ENCODE measurements at places on chromosomes 16 and 17. TPM values are rescaled to one million over a fixed set of nuclear protein-coding genes. Genes with fewer than 3 reads are reported as not detected.

DNA sequence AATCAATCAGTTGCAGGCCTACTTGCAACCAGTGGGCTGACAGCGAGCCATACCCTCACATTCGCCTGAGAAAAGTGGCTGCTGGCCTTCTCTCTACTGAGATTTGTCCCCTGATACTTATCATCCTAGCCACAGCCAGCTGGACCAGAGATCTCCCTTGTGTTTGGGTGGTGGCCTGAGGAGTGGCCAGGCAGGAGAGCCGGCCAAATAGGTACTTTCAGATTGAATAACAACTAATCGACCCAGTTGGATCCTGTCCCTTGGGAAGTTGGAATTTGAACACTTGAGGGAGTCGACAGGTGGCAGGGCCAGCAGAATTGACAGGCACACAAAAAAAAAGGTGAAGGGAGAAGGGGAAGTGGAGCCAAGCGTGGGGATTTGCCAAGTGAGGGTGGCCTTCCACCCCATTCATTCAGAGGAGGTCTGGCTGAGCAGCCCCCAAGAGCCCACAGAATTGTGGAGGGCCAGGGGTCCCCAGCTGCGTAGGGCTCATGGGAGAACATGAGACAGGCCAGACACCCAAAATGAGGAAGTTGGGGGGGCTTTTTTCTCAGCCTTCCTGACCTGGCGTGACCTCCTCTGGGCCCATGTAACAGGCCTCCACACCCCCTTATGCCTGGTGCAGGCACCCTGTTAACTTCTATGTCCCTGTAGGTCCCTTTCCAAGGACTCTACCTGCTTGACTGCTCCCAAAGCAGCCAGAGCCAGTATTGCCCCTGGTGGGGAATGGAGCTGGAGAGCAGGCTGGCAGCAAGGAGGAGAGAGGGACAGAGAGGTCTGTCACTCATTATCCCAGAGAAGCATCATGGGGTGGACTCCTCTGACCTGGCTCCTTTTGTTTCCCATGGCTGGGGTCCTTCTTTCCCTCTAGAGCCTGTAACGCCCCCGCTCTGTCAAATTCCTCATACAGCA lies 2.9 kb upstream of the RANGRF start:
- no peak overlapping the region for H3K4me3 ChIP-seq
- H3K27me3 ChIP-seq, result no peaks in the 10 kb centered on the region
- H3K36me3 ChIP-seq, result no peaks in the 10 kb centered on the region
- H3K27ac ChIP-seq, result no peak overlapping the region
- H3K4me1 ChIP-seq, result peaks cover 10% of the 10 kb centered on the region

DNA sequence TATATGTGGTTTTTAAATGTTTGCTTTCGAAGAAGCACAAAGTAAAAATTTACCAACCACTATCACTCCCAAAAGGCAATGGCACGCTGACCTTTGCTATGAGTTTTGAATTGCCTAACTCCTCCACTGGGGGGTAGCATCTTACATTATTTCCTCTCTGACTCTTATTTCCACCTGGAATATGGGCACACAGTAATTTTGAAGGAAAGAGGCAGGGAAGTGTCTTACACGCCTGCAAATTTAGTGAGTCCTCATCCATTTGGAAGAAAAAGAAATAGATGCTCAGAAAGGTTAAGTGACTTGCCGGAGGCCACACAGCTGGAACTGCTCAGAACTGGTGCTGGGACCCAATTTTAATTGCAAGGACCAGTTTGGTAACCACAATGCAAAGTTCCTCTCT lies 29.9 kb upstream of the IRX6 start:
- no peak overlapping the region for H3K4me3 ChIP-seq
- H3K4me1 ChIP-seq, result no peaks in the 10 kb centered on the region
- H3K27ac ChIP-seq, result no peak overlapping the region
- no peaks in the 10 kb centered on the region for H3K36me3 ChIP-seq
- no peak for DNase-seq

- H3K27ac ChIP-seq, result no peak overlapping the region
- no peak overlapping the region for H3K4me3 ChIP-seq
- H3K27me3 ChIP-seq, result no peaks in the 10 kb centered on the region
- peak; percentile 46 for DNase-seq
- no peaks in the 10 kb centered on the region for H3K36me3 ChIP-seq
Observed at GRCh38 chr16:6081320-6081976, 983.9 kb upstream of the EEF2KMT start.

SYCE1L gene
- 16.6 TPM for polyA plus RNA-seq

DNA sequence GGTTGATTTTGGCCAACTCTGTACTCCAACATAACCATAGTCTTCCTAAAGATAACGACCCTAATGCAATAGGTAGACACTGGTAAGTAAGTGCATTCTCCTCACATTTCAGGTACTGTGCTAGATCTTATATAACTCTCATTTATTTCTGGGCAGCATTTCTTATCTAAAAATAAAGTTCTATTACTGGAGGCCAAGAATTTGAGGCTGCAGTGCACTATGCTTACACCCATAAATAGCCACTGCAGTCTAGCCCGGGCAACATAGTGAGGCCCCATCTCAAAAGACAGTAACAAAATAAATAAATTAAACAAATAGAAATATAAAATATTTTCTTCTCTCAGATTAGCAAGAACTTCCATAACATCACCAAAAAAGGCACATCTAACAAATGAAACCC lies 12.7 kb downstream of the CLEC3A start:
- H3K36me3 ChIP-seq, result no peaks in the 10 kb centered on the region
- DNase-seq, result no peak
- no peak overlapping the region for H3K4me3 ChIP-seq
- H3K4me1 ChIP-seq, result no peaks in the 10 kb centered on the region
- peaks cover 5% of the 10 kb centered on the region for H3K27me3 ChIP-seq

DNA sequence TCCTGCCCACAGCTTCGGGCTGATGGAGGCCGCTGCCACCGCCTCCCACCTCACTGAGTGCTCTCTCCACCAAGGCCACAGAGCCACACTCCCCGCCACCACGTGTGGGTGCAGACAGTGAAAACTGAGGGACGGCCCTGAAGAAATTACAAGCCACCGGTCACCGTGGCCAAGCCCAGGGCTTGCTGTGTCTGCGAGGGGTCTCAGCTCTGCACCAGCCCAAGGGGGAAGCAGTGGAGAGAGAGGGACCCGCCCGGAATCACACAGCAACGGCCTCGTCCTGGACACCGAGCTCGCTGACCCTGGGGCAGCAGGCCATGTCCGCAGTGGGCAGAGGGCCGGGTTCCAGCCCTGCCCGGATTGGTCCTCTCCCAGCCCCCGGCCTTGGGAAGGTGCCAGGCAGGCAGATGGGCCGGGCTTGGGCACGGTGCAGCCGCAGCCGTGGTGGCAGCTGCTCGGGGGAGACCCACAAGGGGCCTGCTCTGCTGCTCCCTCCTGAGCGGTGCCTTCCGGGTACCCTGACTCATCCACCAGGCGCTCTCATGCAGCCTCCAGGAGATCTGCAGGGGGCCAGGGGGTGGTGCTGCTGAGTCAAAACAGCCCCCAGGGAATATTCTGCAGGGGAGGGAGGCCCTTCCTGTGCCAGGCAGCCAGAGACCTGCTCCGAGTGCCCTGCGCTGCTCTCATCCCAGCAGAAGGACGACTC lies 52.0 kb downstream of the CBFA2T3 start:
- H3K4me3 ChIP-seq, result no peak overlapping the region
- no peaks in the 10 kb centered on the region for H3K27me3 ChIP-seq
- no peak overlapping the region for H3K27ac ChIP-seq
- H3K36me3 ChIP-seq, result no peaks in the 10 kb centered on the region

SEPTIN12 gene
- polyA plus RNA-seq, result not detected

- peaks cover 54% of the 10 kb centered on the region for H3K27me3 ChIP-seq
- no peaks in the 10 kb centered on the region for H3K36me3 ChIP-seq
- H3K27ac ChIP-seq, result no peak overlapping the region
- H3K4me1 ChIP-seq, result peaks cover 8% of the 10 kb centered on the region
Observed at GRCh38 chr17:36727577-36727976, 126.2 kb downstream of the MRM1 start.

DNA sequence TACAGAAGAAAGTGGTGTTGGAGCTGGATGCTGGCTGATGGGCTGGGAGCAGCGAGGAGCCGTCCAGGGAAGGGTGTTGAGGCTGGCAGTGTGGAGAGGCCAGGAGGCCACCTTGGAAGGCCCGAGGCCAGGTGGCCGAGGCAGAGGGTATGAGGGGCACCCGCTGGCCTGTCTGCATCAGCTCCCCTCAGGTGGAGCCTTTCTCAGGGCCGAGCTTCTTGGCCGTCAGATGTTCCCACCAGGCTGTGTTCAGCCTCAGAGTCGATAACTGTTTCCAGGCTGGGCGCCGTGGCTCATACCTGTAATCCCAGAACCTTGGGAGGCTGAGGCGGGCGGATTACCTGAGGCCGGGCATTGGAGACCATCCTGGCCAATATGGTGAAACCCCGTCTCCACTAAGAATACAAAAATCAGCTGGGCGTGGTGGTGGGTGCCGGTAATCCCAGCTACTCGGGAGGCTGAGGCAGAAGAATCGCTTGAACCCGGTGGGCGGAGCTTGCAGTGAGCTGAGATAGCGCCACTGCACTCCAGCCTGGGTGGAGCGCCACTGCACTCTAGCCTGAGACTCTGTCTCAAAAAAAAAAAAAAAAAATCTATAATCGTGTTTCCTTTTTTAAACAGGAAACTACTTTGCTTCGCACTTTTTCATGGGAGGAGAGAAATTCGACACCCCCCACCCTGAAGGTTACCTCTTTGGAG lies 25.3 kb downstream of the MGRN1 start:
- peaks cover 20% of the 10 kb centered on the region for H3K4me1 ChIP-seq
- H3K4me3 ChIP-seq, result no peak overlapping the region
- no peaks in the 10 kb centered on the region for H3K36me3 ChIP-seq
- no peak for DNase-seq
- no peaks in the 10 kb centered on the region for H3K27me3 ChIP-seq

- H3K27ac ChIP-seq, result no peak overlapping the region
- H3K4me3 ChIP-seq, result no peak overlapping the region
- DNase-seq, result no peak
- no peaks in the 10 kb centered on the region for H3K36me3 ChIP-seq
- H3K4me1 ChIP-seq, result no peaks in the 10 kb centered on the region
Observed at GRCh38 chr17:11901931-11902330, 95.3 kb downstream of the ZNF18 start.

DNA sequence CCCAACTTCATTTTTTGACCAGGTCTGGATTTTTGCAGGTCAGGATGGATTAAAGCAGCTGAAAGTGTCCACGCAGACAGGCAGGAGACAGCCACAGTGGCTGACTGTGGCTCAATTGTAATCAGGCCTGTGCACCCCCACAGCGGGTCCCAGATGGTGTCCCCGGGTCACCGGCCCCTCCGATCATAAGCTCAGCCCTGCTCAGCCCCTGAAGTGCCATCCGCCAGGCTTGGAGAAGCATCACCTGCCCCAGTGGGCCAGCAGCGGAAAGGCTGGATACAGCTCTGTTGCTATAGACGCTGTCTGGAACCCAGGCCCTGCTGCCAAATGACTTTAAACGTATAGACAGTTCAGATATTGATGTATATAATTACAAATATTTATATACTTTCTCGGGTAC lies 60.6 kb downstream of the RPH3AL start:
- H3K27ac ChIP-seq, result no peak overlapping the region
- H3K4me3 ChIP-seq, result no peak overlapping the region
- H3K4me1 ChIP-seq, result no peaks in the 10 kb centered on the region
- DNase-seq, result no peak
- no peaks in the 10 kb centered on the region for H3K36me3 ChIP-seq
- no peaks in the 10 kb centered on the region for H3K27me3 ChIP-seq

DNA sequence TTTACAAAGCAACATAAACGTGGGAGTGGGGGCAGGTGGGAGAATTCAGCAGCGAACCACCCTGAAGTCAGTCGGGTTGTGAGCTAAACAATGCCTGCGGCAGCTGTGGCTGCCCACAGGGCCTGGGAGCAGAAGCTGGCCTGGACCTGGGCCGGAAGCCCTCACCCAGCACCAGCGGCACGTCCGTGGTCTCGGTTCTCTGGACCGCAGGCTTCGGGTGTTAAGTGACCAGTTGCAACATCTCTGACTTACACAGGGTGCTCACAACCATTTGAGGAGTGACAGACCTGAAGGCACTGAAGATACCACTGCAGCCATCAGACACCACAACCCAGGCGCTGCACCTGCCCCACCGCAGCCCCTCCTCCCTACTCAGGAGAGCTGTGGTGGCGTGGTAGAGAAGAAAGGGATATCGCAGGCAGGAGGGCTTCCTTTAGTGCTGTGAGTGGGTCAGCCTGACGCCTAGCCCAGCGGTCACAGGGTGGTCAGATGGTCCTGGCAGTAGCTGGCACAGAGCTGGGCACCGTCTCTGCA lies 33.8 kb downstream of the CBFA2T3 start:
- no peak overlapping the region for H3K27ac ChIP-seq
- H3K36me3 ChIP-seq, result no peaks in the 10 kb centered on the region
- no peaks in the 10 kb centered on the region for H3K4me1 ChIP-seq
- DNase-seq, result no peak
- no peak overlapping the region for H3K4me3 ChIP-seq
